ENCODE measurements at places on chromosomes 4 and X.
A peak's percentile ranks its signal among the peaks of the same experiment; 100 is the strongest.

- no peak for DNase-seq
- H3K36me3 ChIP-seq = no peaks in the 10 kb centered on the region
- H3K4me1 ChIP-seq = peaks cover 56% of the 10 kb centered on the region
- no peaks in the 10 kb centered on the region for H3K27me3 ChIP-seq
These were observed 14.0 kb downstream of the PDGFC start for GRCh38 chr4:156957556-156957955.

GRCh38 chr4:166182145-166182544, 309.1 kb downstream of the TLL1 start:
- H3K4me3 ChIP-seq = no peak overlapping the region
- no peaks in the 10 kb centered on the region for H3K36me3 ChIP-seq
- no peaks in the 10 kb centered on the region for H3K4me1 ChIP-seq

GRCh38 chr4:1614854-1615595, 69.1 kb downstream of the FAM53A start:
- no peak for DNase-seq
- no peaks in the 10 kb centered on the region for H3K27me3 ChIP-seq
- no peak overlapping the region for H3K27ac ChIP-seq
- H3K4me1 ChIP-seq = no peaks in the 10 kb centered on the region

DNA sequence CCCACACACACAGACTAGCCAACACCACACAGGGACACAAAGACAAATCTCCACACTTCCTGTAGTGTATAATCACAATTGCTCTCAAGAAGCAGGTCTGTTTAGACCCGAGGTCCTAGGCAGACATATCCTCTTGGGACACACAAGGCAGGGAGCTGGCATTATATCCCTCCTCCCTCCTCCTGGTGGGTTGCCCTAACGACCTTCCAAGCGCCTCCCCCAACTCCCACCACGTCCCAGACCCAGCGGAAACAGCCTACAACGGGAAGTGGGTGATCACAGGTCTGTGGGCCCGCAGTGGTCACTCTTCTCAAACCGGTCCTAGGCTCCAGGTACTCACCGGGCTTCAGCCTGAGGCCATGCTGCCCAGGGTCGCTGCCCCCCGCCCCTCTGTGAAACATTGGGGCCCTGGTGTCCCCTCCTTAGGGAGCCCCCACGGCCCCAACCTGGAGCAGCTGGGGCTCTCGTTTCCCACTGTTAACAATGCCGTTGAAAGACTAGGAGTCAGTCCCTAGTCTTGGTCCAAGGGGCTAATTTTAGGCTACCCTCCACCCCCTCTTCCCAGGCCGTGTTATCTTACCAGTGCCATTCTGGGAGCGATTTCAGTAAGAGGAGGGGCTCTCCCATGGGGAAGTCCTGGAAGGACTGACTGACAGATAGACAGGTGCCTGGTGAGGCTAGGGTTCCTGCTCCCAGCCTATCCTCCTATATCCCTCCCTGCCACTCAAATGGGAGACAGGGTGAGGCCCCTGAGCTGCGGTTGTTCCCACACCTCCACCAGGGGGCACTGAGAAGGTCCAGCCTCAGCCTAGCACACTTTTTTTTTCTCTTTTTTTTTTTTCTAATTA, at the start of gene ASB12:
ASB12 (minus strand) TSS at position 485 of the 848 bp plus-strand sequence. CDS start 4,957 bp downstream, outside the sequence.
- no peaks in the 10 kb centered on the region for H3K36me3 ChIP-seq
- DNase-seq = no peak
- no peak within 1 kb of the TSS for H3K4me3 ChIP-seq
- no peak within 1 kb of the TSS for H3K27ac ChIP-seq
- H3K4me1 ChIP-seq = no peaks in the 10 kb centered on the region

DNA sequence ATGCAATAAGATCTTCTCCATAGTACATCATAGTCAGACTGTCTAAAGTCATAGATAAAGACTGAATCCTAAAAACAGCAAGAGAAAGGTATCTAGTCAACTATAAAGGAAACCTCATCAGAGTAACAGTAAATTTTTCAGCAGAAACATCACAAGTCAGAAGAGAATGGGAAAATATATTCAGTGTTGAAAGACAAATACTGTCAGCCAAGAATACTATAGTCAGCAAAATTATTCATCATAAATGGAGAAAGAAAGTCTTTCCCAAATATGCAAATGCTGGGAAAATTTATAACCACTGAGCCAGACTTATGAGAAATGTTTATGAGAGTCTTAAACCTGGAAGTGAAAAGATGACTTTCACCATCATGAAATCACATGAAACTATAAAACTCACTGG, 136.7 kb downstream of the KDR start:
- no peak overlapping the region for H3K4me3 ChIP-seq
- no peaks in the 10 kb centered on the region for H3K27me3 ChIP-seq
- no peaks in the 10 kb centered on the region for H3K36me3 ChIP-seq
- no peaks in the 10 kb centered on the region for H3K4me1 ChIP-seq
- H3K27ac ChIP-seq = no peak overlapping the region

DNA sequence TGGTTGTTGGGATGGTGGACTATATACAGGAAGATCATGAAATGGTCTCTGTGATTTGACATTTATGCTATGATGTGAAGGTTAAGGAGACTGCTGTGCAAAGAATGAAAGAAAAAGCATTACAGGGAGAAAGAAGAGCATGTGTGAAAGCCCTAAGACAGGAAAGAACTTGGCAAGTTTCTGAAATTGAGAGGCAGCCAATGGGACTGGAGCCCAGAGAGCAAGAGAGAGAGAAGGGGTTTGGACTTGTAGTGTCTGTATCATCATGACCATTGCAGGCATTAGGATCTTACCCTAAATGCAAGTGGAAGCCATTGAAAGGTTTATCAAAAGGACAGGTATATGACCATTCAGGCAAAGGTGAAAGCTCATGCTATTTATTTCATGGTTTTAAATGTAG, 147.1 kb downstream of the NAA11 start:
- H3K4me3 ChIP-seq = no peak overlapping the region
- DNase-seq = no peak
- H3K27me3 ChIP-seq = no peaks in the 10 kb centered on the region
- H3K36me3 ChIP-seq = no peaks in the 10 kb centered on the region
- H3K4me1 ChIP-seq = no peaks in the 10 kb centered on the region
- no peak overlapping the region for H3K27ac ChIP-seq

- H3K27me3 ChIP-seq = no peaks in the 10 kb centered on the region
- no peak overlapping the region for H3K4me3 ChIP-seq
- H3K36me3 ChIP-seq = no peaks in the 10 kb centered on the region
These were observed 14.6 kb downstream of the PLP1 start for GRCh38 chrX:103791228-103791627.

DNA sequence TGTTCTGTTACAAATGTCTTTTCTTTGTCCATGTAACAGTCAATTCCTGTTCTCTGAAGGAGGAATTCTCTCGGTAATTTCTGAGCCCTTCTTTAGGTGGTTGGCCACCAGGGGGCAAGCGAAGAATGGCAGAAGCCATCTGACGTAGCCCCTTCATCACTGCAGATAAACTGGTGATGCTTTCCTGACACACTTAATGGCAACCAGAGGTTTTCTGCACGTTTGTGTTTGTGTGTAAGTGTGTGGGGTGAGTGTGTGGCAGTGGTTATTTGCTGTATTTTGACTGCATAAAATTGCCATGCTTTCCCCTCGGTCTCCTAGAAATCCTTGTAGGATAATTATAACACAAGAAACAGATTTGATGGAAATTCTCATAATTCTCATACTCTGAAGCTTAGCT, 64.8 kb upstream of the STOX2 start:
- no peaks in the 10 kb centered on the region for H3K36me3 ChIP-seq
- H3K27me3 ChIP-seq = no peaks in the 10 kb centered on the region
- no peak overlapping the region for H3K4me3 ChIP-seq
- DNase-seq = peak; percentile 84

GRCh38 chr4:139844057-139844456, 178.4 kb downstream of the MGST2 start:
- no peak overlapping the region for H3K4me3 ChIP-seq
- no peaks in the 10 kb centered on the region for H3K36me3 ChIP-seq
- H3K4me1 ChIP-seq = peaks cover 17% of the 10 kb centered on the region
- no peaks in the 10 kb centered on the region for H3K27me3 ChIP-seq

- H3K27me3 ChIP-seq = no peaks in the 10 kb centered on the region
- no peak for DNase-seq
- H3K27ac ChIP-seq = no peak overlapping the region
- no peaks in the 10 kb centered on the region for H3K36me3 ChIP-seq
- no peaks in the 10 kb centered on the region for H3K4me1 ChIP-seq
These were observed 112.6 kb downstream of the PHKA2 start for GRCh38 chrX:18871161-18871890.

DNA sequence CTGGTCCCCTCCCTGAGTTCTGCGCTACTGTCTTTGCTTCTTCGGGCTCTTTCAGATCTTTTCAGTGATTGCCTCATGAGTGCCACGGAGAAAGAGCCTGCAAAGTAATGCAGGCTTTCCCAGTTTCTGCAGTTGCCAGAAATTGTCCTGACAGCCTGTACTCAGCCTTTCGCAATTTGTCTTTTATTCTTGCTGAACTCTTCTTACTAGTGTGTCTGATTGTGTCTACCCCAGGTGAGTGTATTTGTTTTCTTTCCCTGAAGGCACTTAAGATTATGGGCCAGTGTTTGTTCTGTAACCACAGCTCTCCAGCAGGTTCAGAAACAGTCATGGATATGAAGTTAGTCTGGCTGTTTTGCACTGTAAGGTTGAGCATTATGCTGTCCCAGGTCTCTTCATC, 47.1 kb downstream of the FAM193A start:
- H3K4me3 ChIP-seq = no peak overlapping the region
- no peaks in the 10 kb centered on the region for H3K36me3 ChIP-seq
- H3K4me1 ChIP-seq = peaks cover 24% of the 10 kb centered on the region
- no peak overlapping the region for H3K27ac ChIP-seq
- DNase-seq = no peak

DNA sequence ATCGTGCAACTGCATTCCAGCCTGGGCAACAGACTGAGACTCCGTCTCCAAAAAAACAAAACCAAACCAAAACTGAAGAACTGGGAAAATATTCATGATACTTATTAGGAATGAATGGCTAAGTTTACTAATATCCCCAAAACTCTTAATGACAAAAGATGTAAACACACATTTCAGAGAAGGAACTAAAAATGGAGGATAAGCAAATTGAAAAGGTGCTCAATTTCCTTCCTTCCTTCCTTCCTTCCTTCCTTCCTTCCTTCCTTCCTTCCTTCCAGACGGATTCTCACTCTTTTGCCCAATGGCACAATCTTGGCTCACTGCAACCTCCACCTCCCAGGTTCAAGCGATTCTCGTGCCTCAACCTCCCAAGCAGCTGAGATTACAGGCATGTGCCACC, 44.4 kb upstream of the CDKN2AIP start:
- peaks cover 30% of the 10 kb centered on the region for H3K4me1 ChIP-seq
- no peaks in the 10 kb centered on the region for H3K27me3 ChIP-seq

DNA sequence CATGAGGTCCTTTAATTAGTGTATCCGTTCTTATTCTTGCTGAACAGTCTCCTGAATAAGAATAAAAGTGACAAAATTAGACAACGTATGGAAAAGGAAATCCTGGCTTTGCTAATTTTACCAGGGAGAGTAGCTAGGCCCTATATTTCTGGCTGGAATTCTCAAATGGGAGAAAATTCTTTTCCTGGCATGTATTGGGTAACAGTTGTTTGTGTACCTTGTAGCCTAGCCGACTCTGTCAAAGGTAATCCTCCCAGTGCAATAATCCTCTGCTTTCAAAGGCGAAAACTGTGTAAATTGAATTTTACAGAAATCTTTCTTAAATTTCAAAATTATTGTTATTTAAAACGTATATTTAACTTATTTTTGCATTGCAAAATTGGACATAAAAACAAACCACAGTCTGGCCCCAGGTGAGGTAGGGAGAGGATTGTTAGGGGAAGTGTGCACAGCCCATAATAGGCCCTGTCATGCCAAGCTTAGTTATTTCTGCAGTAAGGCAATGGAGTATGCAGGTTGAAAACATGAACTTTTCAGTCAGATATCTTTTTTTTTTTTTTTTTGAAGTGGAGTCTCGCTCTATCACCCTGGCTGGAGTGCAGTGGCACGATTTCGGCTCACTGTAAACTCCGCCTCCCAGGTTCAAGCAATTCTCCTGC, 18.9 kb upstream of the TENM3 start:
- no peak overlapping the region for H3K27ac ChIP-seq
- H3K4me1 ChIP-seq = no peaks in the 10 kb centered on the region
- H3K36me3 ChIP-seq = no peaks in the 10 kb centered on the region

GRCh38 chr4:39048311-39048710, 13.7 kb upstream of the KLHL5 start:
- H3K27me3 ChIP-seq = no peaks in the 10 kb centered on the region
- no peak overlapping the region for H3K4me3 ChIP-seq
- no peak for DNase-seq
- H3K36me3 ChIP-seq = no peaks in the 10 kb centered on the region

GRCh38 chrX:11210415-11210801, 82.8 kb upstream of the AMELX start:
- H3K27me3 ChIP-seq = no peaks in the 10 kb centered on the region
- no peaks in the 10 kb centered on the region for H3K4me1 ChIP-seq
- no peak overlapping the region for H3K4me3 ChIP-seq
- no peak overlapping the region for H3K27ac ChIP-seq
- H3K36me3 ChIP-seq = no peaks in the 10 kb centered on the region

- H3K4me3 ChIP-seq = no peak overlapping the region
- H3K27me3 ChIP-seq = no peaks in the 10 kb centered on the region
- no peaks in the 10 kb centered on the region for H3K36me3 ChIP-seq
- H3K27ac ChIP-seq = no peak overlapping the region
- no peak for DNase-seq
- H3K4me1 ChIP-seq = no peaks in the 10 kb centered on the region
These were observed 57.5 kb downstream of the DCX start for GRCh38 chrX:111354496-111354895.

- no peak overlapping the region for H3K27ac ChIP-seq
- DNase-seq = no peak
- H3K4me1 ChIP-seq = peaks cover 18% of the 10 kb centered on the region
- no peaks in the 10 kb centered on the region for H3K27me3 ChIP-seq
These were observed 146.4 kb upstream of the DIAPH2 start for GRCh38 chrX:96538104-96538725.

DNA sequence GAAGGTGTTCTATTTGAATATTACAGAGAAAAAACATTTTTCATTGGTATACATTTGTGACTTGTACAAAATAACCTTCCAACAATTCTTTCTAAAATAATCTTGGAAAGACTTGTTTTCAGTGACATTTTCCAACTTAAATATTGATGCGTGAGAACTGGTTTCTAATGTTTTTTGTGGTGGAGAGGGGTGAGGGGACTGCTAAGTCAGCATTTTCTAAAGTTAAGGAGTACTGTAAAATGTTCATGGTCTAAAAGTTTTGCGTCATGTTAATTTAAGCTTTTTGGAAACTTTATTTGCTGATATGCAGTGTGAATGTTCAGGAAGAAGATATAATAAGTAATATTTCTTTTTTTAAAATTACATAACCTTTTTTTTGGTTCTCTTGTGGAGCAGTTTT, 229.3 kb downstream of the MAGEB5 start:
- no peak overlapping the region for H3K27ac ChIP-seq
- H3K36me3 ChIP-seq = no peaks in the 10 kb centered on the region
- no peaks in the 10 kb centered on the region for H3K4me1 ChIP-seq
- no peaks in the 10 kb centered on the region for H3K27me3 ChIP-seq

- H3K4me1 ChIP-seq = peaks cover 16% of the 10 kb centered on the region
- peaks cover 17% of the 10 kb centered on the region for H3K36me3 ChIP-seq
- no peak for DNase-seq
- no peak overlapping the region for H3K4me3 ChIP-seq
- no peak overlapping the region for H3K27ac ChIP-seq
These were observed 34.2 kb downstream of the ARAP2 start for GRCh38 chr4:36209941-36210649.

GRCh38 chrX:32448945-32449344, 762.4 kb downstream of the DMD start:
- no peak for DNase-seq
- H3K4me3 ChIP-seq = no peak overlapping the region
- no peaks in the 10 kb centered on the region for H3K36me3 ChIP-seq
- no peaks in the 10 kb centered on the region for H3K27me3 ChIP-seq
- peak overlapping the region; percentile 32 for H3K27ac ChIP-seq
- no peaks in the 10 kb centered on the region for H3K4me1 ChIP-seq

- no peaks in the 10 kb centered on the region for H3K27me3 ChIP-seq
- H3K4me3 ChIP-seq = no peak overlapping the region
- H3K36me3 ChIP-seq = no peaks in the 10 kb centered on the region
- H3K4me1 ChIP-seq = peaks cover 25% of the 10 kb centered on the region
These were observed 209.3 kb downstream of the PTTG2 start for GRCh38 chr4:38169524-38169923.

All from common myeloid progenitor, CD34-positive (primary cell).